ENCODE measurements at places on chromosomes 16 and 17.

GRCh38 chr17:20083156-20083859 is 74.1 kb downstream of the SPECC1 start:
- DNase-seq: no peak

DNA sequence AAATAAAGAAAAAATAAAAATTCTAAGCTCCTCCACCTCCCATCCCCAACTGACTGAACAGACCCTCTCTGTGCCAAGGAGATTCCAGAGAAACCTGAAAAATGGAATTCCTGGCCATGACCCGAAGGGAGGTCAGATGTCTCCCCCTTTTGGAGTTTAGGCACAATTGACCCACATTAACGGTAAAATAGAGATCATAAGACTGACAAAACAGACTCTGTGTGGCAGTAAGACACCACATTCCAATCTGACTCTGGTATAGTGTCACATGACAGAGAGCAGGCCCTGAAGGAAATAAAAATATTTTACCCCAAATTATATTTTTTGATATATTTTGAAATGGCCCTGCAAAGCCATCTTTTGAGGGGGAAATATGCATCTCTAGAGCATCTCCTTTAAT is 115.1 kb upstream of the ZKSCAN2 start:
- no peak for DNase-seq

DNA sequence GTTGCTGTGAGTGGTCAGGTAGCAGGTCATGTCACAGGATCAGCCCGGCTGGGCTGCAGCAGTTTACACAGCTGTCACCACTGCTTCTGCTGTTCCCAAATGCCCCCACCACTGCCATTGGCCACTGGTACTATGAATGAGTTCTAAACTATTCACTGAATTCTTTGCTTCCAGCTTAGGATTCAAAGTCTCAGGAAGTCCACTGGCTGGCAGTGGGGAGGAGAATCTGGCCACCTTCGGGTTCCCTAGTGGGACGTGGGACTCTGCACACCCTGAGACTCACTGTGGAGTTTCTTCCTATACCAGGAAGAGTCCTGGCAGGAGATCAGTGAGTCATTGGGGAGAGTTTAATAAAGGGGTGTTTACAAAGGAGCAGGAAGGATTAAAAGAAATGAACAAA is 6.9 kb downstream of the MT1X start:
- no peak for DNase-seq

DNA sequence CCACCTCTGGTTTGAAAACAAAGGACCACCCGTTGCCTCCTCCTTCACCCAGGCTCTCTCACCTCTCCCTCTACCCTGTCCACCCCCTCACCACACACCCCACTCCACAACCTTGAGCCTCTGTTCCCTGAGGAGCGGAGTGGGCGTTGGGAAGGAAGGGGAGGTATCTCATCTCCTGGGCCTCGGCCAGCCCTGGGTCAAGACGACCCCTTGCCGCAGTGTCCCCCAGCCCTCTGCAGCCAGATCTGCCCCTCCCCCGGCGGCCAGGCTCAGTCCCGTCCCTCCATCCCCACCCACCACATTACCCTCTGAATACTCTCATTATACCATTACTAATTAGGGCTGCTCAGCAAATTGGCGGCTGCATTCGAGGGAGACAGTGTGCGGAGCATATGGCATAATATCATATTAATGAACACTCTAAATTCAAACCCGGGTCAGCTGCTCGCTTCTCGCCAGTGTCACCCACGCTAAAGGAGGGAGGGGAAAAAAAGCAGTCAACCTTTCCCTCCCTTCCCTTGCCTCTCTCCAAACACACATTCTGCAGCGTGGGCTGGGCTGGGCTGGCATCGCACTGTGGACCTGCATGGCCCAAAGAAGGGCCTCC is 123.2 kb upstream of the LHX1 start:
- peak; percentile 14 for DNase-seq

GRCh38 chr16:54285414-54286089 is 1.0 kb downstream of the IRX3 start:
- DNase-seq: no peak

- DNase-seq: no peak
These were observed 182.3 kb downstream of the AATF start for GRCh38 chr17:37130984-37131446.

GRCh38 chr16:27838536-27839175 is 224.9 kb downstream of the GSG1L start:
- DNase-seq: no peak

DNA sequence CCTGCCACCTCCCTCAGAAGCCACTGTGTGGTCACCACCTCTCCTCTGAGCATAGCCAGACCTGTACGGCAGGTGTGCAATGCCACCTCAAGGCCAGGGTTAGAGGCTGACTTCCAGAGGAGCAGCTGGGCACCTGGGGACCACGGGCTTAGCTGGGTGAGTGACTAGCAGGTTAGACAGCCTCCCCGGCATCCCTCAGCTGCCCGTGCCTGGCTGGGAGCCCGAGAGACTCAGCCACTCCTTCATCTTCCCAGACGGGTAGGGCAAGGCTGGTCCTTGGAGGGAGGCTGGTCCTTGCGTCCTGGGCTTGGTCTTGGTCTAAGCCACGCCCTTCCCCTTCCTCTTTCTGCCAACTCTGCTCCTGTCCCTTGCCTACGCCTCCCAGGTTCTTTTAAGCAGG is 7.8 kb downstream of the CRHR1 start:
- DNase-seq: no peak

GRCh38 chr17:69919789-69920188 is 155.2 kb upstream of the KCNJ16 start:
- DNase-seq: no peak

DNA sequence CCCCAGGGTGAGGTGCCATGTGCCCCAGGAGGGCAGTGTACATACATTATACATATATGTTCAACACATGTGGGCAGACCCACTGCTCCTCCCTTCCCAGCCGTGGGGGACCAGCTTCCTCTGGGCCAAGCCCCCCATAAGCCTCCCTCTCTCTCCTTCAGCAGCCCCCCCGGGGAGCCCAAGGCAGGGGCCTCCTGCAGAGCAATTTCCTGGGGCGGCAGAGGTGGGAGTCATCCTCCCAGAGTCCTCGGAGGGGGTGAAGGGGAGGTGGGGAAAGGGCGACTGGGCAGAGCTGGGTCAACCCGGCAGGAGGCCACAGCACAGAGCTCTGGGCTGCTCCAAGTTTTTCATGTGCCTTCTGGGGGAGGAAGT is 235.1 kb downstream of the ZNF423 start:
- no peak for DNase-seq

All from NCI-H1436 (cell line).